ENCODE measurements at places on chromosomes 2 and 18.

DNA sequence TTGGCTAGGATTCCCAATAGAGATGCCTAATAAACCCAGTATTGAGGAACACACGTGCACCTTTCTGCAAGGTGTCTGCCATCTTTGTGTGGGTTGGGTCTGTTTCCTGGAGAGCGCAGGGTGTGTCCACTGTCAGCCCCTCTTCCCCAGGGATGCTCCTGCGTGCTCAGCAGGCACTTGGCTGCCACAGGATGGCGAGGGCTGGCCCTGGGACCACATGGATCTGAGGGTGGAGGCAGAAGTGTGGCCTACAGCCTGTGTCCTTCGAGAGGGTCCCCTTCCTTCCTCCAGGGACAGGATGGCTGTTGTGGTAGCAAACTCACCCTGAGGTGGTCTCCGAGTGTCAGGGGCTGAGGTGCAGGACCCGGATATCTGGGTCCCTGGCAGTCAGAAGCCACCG, 78.0 kb upstream of the PXDN start:
- no peak for DNase-seq

DNA sequence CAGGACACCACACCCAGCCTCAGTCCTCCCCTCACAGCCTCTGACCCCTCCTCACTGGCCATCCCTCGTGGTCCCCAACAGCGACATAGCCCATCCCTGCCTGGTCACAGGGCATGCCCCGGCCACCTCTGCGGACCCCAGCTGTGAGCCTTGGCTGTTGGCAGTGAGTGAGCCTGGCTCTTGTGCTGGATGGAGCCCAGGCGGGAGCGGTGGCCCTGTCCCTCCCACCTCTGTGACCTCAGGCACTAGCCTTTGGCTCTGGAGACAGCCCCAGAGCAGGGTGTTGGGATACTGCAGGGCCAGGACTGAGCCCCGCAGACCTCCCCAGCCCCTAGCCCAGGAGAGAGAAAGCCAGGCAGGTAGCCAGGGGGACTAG, 7.9 kb downstream of the DES start:
- no peak for DNase-seq

- DNase-seq, result no peak
Measured at GRCh38 chr2:135874777-135875365, 1.4 kb downstream of the MCM6 start.

DNA sequence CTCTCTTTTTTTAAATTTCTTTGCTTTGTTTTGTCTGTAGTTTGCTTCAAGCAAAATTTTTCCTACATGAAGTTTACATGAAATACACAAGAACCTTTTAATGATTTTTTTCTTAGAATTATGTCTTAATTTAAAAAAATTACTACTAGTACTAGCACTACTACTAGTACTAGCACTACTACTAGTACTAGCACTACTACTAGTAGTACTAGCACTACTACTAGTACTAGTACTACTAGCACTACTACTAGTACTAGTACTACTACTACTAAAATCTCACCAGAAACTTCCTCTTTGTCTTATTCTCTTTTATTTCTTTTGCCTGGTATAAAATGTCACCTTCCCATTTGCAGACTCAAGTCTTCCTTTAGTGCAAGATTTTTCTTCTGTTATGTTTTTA, 71.1 kb downstream of the PTH2R start:
- DNase-seq, result no peak

Measured in stimulated activated CD4-positive, alpha-beta T cell treated with anti-CD3 and anti-CD28 coated beads, Interleukin-4, amount 100 ng/mL, for 48 hours (primary cell).